ENCODE measurements at places on chromosomes 6 and 20.

DNA sequence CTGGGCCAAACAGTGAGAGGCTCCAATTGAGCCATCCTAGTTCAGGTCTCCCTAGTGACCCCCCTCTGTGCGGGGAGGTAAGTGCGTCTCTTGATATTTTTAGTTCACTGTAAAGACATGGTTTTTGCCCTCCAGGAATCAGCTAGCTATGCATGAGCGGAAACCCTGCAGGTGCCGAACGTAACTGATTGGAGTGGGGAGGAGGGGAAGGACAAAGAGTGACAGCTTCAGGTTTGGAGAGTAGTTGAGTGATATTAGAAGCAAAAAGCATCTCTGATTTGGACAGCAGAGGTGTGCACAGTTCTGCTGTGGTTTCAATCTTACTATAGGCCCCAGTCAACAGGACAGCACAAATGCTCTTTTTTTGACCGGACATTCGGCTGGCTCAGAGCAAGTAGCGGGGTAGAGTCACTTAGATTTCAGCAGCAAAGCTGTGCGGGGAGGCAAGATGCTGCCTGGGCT is 31.8 kb downstream of the TBC1D7 start:
- DNase-seq = no peak

DNA sequence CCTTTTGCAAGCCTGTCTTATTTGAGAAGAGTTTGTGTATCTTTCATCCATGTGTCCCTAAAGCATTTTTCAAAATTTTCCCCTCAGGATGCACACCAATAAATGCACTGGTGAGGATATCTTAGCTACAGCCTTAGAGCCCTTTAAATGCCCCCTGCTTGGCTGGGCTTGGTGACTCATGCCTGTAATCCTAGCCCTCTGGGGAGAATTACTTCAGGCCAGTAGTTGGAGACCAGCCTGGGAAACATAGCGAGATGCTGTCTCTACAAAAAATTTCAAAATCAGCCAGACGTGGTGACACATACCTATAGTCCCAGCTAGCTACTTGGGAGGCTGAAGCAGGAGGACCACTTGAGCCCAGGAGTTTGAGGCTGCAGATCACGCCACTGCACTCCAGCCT is 33.8 kb upstream of the PLCB4 start:
- DNase-seq = no peak

DNA sequence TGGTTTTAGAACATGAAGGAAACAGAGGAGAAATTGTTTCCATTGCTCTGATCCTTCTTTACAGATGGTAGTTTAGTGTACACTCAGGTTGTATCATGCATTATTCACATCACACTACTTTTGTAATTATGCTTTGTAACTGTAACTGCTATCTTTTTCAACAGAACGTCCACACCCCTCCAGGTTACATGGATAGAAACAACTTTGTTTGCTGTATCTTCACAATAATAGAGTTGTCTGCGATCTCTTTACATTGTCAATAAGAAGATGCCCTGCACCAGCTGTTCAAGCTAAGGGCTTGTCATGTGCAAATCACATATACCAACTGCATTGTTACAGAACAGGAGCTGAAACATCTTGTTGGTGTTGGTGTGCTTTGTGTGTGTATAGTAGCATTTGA is 67.9 kb upstream of the MAP7 start:
- DNase-seq = no peak

- DNase-seq = no peak
Measured at GRCh38 chr6:147194652-147195411, 9.4 kb upstream of the STXBP5 start.

- no peak for DNase-seq
Measured at GRCh38 chr20:4471221-4471620, 250.5 kb upstream of the PRND start.

- no peak for DNase-seq
Measured at GRCh38 chr20:51801122-51801822, 1.0 kb downstream of the SALL4 start.

DNA sequence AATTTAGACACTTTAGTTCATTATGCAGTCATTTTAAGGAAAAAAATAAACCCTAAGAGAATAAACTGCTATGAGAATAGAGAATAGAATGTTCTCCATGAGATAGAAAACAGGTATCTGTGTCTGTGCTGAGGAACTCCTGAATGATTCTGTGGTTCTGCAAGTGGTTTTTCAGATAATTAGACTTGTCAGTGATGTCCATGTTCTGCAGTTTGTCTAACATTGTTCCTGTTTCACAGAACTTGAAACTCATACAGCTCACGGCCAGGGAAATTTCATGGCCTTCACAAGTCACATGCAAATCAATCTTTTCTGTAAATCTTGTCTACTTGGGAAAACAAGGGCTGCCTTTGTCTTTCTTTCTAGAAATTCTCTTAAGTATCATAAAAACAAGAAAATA is 73.4 kb upstream of the HMGCLL1 start:
- DNase-seq = no peak

GRCh38 chr6:81694207-81694606 is 58.3 kb downstream of the TENT5A start:
- no peak for DNase-seq

DNA sequence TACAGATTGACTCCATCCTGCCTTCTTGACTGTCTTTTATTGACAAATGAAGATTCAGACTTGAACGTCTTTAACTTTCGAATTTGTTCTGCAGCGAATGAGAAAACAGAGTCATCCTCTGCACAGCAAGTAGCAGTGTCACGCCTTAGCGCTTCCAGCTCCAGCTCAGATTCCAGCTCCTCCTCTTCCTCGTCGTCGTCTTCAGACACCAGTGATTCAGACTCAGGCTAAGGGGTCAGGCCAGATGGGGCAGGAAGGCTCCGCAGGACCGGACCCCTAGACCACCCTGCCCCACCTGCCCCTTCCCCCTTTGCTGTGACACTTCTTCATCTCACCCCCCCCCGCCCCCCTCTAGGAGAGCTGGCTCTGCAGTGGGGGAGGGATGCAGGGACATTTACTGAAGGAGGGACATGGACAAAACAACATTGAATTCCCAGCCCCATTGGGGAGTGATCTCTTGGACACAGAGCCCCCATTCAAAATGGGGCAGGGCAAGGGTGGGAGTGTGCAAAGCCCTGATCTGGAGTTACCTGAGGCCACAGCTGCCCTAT is 12.2 kb downstream of the BRD2 start:
- no peak for DNase-seq

- no peak for DNase-seq
Measured at GRCh38 chr6:44001318-44002066, 125.8 kb downstream of the MRPL14 start.

DNA sequence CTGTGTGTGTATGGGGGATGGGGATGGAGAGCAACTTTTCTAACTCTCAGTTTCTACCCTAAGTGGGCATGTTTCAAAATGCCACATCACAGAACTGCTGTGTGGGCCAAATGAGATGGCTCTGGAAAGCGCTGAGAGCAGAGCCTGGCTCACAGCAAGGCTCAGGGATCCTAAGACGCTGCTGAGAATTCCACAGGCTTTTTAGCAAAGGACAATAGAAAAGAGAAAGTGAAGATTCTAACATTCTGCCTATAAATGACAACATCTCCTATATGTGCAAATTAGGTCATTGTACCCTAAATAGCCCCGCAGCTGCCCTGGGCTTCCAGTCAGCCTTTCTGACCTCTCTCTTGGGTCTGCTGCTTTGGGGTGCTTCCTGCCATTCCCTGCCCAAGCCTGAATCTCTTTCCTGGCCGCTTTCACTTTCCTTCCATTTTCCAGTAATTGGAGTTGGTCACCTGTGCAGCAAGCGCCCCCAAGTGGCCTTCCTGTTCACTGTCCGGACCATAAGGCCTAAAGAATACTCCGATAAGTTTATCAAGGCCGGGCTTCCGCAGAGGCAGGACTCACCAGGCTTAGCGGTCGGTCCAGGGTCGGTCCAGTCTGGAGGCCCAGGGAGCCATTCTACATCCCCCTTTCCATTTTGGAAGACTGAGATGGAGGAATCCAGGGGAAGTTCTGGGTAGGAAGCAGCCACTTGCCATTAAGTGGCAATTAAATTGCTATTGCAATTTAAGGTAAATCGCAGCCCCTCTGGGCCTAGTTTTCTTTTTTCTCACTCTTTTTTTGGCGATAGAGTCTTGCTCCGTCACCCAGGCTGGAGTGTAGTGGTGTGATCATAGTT is 6.7 kb upstream of the DDR1 start:
- peak; percentile 92 for DNase-seq

- no peak for DNase-seq
Measured at GRCh38 chr20:7773511-7773910, 166.7 kb downstream of the HAO1 start.

- no peak for DNase-seq
Measured at GRCh38 chr6:140311146-140311545, 936.7 kb upstream of the CITED2 start.

- DNase-seq = no peak
Measured at GRCh38 chr6:69985180-69985579, 118.8 kb downstream of the COL19A1 start.

GRCh38 chr6:167795321-167795811 is 31.3 kb upstream of the AFDN start:
- DNase-seq = no peak

DNA sequence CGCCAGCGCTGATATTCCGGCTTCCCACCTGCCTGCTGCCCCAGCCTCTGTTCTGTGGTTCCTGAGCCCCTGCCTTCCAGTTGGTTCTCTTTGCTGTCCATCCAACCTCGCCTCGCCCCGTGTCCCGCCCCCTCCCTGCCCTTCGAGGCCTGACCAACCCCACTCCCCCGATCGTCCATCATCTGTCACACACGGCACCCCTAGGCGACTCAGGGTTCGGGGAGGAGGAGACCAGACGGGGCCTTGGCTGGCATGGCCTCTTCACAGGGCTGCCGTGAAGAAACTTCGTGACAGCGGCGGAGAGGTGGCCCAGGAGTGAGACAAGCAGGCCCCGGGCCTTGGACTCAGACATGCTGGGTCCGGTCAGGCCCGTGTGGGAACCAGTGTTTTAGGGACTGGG is 226.1 kb downstream of the QKI start:
- DNase-seq = no peak

DNA sequence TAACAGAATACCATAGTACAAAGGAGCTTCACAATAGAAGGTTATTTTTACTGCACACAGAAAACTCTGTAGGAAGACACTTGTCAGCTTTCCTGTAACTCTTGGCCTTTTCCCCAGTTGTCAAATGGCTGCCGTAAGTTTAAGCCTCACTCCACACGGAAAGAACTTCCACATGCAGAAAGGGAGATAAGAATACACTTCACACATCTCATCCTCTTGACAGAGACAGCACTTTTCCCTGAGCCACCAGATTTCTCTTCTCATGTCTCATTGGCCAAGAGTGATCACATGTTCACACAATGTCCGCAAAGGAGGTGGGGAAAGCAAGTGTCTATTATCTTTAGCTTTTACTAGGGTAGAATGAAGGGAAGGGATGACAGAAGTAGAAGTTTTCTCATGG is 540.7 kb downstream of the HAO1 start:
- no peak for DNase-seq

DNA sequence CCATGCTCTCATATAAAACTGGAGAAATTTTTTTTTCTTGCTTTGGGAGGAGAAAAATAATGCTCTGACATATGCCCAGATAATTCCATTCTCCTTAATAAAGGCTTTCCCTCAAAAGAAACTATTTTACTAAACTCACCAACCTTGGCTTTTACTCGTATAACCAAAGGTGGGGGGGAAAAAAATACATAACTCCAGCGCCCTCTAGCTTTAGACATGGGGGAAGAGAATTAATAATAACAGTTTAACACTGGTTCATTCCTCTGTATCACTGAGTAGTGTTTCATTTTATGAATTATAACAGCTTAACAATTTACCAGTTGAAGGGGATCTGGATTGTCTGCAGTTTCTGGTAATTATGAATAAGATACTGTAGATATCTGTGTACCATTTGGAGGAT is 1226.1 kb downstream of the GRIK2 start:
- DNase-seq = no peak

GRCh38 chr20:36792422-36792821 is 18.9 kb upstream of the DSN1 start:
- DNase-seq = peak; percentile 58
